Islet precursor cell (in vitro differentiated cells): ENCODE measurements at places on chromosomes 6 and 20.

DNA sequence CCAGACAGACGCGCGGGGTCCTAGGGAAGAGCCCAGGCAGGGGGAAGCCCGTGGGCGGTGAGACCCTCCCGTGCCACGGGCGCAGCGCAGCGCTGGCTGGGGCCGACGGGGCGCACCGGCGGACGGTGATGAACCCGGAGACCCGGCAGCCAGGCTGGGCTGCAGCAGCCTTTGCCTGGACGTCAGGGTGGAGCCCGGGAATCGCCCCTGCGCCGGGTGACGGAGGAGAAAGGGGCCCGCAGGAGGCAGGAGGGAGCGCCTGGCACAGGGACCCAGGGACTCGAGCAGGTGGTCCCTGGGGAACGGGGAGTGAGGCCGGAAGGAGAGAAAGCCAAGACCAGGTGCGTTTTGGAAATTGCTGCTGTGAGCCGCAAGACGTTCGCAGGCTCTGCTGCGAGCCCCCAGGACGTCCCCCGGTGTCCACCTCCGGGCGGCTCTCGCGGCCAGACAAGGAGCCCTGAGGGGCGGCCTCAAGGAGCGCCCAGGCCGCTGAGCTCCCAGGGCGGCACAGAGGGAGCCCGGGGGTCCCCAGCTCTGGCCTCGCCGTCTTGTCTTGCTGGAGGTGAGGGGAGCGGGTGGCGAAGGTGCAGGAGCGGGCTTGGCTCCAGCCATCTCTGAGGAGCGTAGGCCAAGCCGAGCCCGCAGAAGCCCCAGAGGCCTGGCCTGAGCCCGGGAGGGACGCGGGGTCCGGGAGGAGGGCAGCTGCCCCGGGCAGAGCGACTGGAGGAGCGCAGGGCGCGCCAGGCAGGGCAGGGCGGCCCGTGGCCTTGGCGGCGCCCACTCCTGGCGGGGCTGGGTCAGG is 191.2 kb upstream of the PDE10A start:
- DNase-seq = no peak

DNA sequence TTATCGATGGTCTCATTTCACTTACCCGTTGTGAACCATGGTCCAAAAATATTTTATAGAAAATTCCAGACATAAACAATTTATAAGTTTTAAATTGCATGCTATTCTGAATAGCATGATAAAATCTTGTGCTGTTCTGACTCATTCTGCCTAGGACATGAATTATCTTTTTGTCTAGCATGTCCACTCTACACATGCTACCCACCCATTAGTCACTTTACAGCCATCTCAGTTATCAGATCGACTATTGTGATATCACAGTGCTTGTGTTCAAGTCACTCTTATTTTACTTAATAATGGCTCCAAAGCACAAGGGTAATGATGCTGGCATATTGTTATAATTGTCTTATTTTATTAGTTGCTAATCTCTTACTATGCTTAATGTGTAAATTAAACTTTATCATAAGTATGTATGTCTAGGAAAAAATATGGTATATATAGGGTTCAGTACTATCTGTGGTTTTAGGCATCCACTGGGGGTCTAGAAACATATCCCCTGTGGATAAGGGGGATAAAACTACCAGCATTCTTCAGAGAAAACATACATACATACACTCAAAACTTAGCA is 252.0 kb upstream of the HTR1E start:
- DNase-seq = no peak

DNA sequence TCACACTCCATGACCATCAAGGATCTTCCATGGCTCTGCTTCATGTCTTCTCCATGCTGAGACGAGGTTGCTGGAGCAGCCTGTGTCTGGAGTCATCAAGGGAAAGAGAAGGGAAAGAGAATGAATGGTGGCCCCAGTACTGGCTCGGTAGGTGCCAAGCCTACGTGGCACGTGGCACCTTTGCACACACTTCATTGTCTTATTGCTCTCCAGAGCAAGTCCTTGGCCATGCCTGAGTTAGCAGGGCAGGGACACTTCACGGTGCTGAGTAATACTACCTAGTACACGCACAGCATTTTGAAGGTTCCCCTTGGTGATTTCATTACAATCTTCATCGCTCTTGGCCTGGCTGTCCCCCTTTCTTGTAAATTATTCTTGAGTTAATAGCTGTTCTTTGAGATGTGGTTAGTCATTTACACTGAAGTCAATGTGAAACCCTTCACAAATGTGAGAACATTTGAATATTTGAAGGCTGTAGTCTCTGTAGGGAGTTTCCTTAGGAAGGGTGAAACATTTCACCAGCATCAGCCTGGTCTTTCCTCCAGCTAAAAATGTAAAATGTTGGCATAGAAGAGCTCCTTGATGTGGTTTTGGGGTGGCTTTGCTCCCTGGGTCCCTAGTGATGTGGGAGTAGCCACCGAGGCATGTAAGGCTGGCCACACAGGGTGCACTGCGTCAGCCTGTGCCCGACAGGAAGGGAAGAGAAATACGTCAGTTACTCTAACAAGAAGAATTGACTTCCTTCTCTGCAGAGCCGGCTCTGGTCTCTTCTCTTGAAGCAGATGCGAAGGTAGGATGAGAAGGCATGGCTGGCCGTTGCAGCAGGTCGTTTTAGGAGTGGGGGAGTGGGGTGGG is at the start of gene SYTL3:
SYTL3 (plus strand) TSS at position 766 of the 855 bp plus-strand sequence. CDS start 13,215 bp downstream, outside the sequence.
- DNase-seq = peak; percentile 38

GRCh38 chr20:8524101-8525016 is 392.3 kb downstream of the PLCB1 start:
- DNase-seq = no peak

DNA sequence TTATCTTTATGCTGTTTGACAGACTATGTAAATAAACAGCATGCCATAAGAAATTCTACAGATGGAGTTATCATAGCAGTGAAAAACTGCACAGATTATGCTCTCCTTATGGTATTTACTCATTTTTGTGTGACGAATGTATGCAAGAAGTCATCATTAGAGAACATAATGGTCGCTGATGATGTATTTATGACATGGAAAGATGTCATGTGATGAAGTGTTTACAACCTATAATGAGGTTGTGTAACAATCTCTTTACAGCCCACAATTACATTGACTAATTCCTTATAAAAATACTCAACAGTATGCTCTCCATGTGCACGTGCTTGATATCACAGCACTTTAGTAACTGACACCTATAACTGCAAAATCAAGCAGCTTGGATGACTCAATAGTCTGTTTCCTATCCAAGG is 192.4 kb downstream of the BMP2 start:
- no peak for DNase-seq

- DNase-seq = peak; percentile 63
Measured at GRCh38 chr6:133241086-133241900, at the start of gene EYA4. TSS of gene EYA4 (plus strand) at chr6:133241357. CDS start at chr6:133274781, 33,424 bp downstream.

DNA sequence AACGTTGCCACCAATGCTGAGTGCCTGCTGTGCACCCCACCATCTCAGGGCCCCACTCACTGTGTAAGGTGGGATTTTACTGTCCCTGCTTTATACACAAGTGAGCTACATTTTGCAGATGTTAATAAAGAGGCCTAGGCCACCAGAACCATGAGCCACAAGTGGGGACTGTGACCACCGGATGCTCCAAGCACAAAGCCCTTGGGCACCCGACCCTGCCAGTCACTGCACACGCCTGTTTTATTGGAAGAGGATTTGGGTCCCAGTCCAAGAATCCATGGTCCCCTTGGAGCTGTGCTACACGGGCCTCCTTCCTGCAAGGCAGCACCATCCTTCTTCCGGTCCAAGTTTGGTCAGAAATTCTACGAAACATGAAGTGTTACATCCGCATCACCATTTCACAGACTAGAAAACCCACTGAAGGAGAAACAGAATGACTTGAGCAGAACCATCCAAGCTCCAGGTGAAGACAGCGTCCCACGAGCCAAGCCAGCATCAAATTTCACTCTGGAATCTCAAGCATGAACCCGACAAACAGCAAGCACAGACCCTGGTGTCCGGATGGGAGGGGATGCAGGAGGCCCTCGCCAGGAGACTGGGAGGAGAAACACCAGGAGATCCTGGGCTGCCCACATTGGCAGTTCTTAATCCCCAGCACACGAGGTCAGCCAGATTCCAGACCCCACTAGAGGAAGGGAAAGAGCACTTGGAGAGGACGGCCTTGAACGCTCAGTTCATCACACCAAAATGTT is 226.9 kb downstream of the DLL1 start:
- peak; percentile 40 for DNase-seq

DNA sequence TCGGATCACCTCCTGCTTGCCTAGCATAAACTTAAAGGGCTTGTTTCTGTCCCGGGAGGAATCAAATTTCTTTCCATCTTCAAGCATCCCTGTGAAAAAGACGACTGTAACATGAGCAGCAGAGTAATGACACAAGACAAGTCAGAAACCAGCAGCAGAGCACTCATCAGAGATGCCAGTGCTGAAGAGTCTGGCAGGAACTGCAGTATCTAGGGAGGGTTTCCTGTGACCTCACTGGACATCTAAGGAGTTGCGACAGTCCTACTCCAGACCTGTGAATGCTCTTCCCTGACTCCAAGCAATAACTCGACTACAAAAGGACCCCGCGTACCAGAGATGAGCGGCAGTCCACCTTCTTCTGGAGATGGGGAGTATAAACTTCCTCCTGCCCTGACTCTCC is 17.3 kb downstream of the FKBP1A start:
- peak; percentile 69 for DNase-seq
